ENCODE measurements at places on chromosomes 16 and 17.

GRCh38 chr16:17302620-17303019 is 168.1 kb downstream of the XYLT1 start:
- no peak for DNase-seq

GRCh38 chr17:82098939-82099763 is 1.1 kb upstream of the FASN start:
- DNase-seq: no peak

- no peak for DNase-seq
Measured at GRCh38 chr16:49635591-49636581, 220.0 kb downstream of the ZNF423 start.

DNA sequence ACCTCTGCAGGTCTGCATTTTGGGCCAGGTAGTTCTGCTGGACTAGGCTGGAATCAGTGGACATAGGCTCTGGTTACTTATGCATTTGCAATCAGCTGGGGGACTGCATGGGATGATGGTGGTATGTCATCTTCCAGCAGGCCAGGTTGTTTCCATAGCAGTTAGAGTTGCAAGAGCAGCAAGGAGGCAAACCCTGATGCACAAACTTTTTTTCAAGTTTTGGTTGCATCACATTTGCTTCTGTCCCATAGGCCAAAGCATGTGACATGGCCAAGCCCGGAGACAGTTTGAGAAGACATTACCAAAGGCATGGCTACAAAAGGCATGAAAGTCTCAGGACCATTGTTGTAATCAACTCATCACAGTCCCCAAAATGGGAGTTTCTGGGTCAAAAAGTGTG is 58.2 kb downstream of the PRKCB start:
- DNase-seq: no peak
